Lower lobe of right lung (tissue), 2 donors: ENCODE measurements at places on chromosomes 1 and 21.

GRCh38 chr1:22611530-22611947 lies 24.9 kb upstream of the C1QA start:
- DNase-seq: peak; percentile 46

DNA sequence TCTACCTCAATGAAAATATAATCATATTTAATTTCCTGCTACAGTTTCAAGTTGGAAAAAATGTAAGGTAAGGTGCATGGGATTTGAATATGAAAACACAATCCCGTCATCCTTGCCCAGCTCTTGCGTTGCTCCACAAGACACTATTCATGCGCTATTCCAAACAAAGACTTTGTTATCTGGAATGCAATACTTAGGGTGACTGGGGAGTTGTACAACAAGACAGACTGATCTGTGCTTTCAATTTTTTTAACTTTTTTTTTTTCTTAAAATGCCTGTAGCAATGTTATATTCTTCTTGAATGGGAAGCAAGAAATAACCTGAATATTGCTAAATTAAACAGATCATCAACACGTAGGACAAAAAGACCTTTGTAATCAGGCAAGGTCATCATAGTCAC lies 1077.2 kb downstream of the TTLL7 start:
- no peak for DNase-seq

- DNase-seq: no peak
Measured at GRCh38 chr1:81151206-81151605, 649.5 kb upstream of the ADGRL2 start.

DNA sequence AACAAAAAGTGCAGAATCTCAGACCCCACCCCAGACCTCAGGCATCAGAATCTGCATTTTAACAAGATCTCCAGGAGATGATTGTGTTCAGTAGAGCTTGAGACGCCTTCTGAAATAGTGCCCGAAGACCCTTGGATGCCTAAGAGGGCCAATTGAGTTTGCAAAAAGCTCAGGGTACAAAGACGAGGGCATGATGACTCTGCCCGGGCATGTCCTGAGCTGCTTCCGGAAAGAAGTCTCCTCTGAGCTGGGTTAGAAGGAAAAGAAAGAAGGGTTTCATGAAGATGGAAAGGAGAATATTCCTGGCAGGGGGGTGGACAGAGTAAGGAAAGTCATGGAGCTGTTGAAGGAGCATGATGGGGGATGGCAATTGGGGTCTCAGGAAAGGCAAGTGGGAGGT lies 246.1 kb upstream of the TMEM51 start:
- no peak for DNase-seq

- DNase-seq: no peak
Measured at GRCh38 chr1:183218971-183219615, 33.0 kb downstream of the LAMC2 start.

- DNase-seq: no peak
Measured at GRCh38 chr1:206768472-206769303, 1.9 kb upstream of the IL19 start.
